ENCODE measurements at places on chromosomes 1 and 21.
A peak's percentile ranks its signal among the peaks of the same experiment; 100 is the strongest.

DNA sequence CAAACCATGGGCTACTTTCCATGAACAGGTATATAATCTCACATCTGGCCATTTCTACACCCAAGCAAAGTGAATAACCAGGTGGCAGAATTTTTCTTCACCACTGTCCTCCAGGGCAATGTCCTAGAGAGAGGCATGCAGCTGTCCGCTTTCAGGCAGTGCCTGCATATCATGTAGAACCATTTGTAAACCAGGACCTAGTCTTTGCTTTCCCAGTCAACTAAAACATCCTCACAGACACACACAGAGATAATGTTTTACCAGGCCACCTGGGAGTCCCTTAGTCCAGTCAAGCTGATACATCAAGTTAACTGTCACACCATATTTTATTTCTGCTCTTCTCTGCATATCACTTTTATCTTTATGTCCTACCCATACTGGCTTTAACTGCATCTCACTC, 26.2 kb downstream of the TNFSF18 start:
- no peak for DNase-seq
- H3K36me3 ChIP-seq: no peaks in the 10 kb centered on the region
- no peak overlapping the region for H3K27ac ChIP-seq
- no peaks in the 10 kb centered on the region for H3K27me3 ChIP-seq
- no peak overlapping the region for H3K4me3 ChIP-seq
- peaks cover 6% of the 10 kb centered on the region for H3K4me1 ChIP-seq

DNA sequence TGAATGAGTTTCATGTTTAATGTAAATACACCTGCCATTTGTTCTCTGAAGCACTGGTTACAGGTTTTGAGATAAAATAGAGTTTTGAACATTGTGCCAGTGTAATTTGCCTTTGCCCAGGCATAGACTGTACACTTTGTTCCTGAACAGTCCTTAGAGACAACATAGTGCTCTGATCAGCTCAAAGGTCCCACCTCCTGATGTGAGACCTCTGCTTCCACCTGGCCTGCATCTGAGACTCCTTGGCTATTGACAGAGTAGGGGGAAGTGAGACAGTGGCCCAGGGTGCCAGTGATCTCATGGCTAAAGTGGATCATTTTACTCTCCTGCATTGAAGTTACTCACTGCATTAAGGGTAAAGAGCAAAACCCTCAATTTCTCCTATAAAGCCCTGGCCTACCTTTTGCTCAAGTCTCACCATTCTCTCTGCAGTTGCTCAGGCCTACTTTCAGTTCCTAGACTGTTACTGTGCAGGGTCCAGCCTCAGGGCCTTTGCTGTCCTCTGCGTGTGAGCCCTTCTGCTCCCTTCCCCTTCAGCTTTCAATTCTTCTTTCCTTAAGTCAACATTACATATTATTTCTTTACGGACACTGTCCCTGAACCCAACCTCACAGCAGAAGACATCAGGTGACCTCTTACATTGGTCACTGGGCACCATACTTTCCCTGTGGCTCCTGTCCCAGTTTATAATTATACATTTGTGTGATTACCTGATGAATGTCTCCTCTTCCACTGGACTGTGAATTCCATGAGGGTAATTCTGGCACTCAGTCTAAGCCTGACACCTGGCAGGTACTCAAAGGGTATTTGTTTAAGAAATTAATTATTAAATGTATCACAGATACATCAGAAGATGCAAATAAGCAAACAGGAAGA, 142.9 kb downstream of the ROR1 start:
- H3K27me3 ChIP-seq: no peaks in the 10 kb centered on the region
- H3K4me3 ChIP-seq: no peak overlapping the region
- no peak for DNase-seq
- H3K27ac ChIP-seq: no peak overlapping the region

- no peak for DNase-seq
- H3K36me3 ChIP-seq: no peaks in the 10 kb centered on the region
- H3K27me3 ChIP-seq: no peaks in the 10 kb centered on the region
- no peak overlapping the region for H3K4me3 ChIP-seq
- no peak overlapping the region for H3K27ac ChIP-seq
- no peaks in the 10 kb centered on the region for H3K4me1 ChIP-seq
Measured at GRCh38 chr21:38352536-38353219, 95.9 kb downstream of the KCNJ15 start.

- H3K27me3 ChIP-seq: no peaks in the 10 kb centered on the region
- 0 out of 2 replicates have a peak, but pooled peaks cover 3% of the 10 kb centered on the region for H3K4me1 ChIP-seq
- no peaks in the 10 kb centered on the region for H3K36me3 ChIP-seq
- no peak for DNase-seq
- no peak overlapping the region for H3K4me3 ChIP-seq
Measured at GRCh38 chr21:45297329-45297728, 9.6 kb upstream of the POFUT2 start.

GRCh38 chr1:173330149-173330951, 123.2 kb upstream of the TNFSF4 start:
- peaks cover 36% of the 10 kb centered on the region for H3K4me1 ChIP-seq
- no peaks in the 10 kb centered on the region for H3K36me3 ChIP-seq
- no peaks in the 10 kb centered on the region for H3K27me3 ChIP-seq
- no peak overlapping the region for H3K4me3 ChIP-seq
- peak overlapping the region; percentile 83 for H3K27ac ChIP-seq
- DNase-seq: no peak

GRCh38 chr1:51086496-51087271, 15.3 kb upstream of the C1orf185 start:
- no peak overlapping the region for H3K27ac ChIP-seq
- no peak overlapping the region for H3K4me3 ChIP-seq
- no peaks in the 10 kb centered on the region for H3K4me1 ChIP-seq
- no peaks in the 10 kb centered on the region for H3K27me3 ChIP-seq

Data from GM12878 (cell line).